ENCODE measurements at places on chromosomes 5 and 9.

DNA sequence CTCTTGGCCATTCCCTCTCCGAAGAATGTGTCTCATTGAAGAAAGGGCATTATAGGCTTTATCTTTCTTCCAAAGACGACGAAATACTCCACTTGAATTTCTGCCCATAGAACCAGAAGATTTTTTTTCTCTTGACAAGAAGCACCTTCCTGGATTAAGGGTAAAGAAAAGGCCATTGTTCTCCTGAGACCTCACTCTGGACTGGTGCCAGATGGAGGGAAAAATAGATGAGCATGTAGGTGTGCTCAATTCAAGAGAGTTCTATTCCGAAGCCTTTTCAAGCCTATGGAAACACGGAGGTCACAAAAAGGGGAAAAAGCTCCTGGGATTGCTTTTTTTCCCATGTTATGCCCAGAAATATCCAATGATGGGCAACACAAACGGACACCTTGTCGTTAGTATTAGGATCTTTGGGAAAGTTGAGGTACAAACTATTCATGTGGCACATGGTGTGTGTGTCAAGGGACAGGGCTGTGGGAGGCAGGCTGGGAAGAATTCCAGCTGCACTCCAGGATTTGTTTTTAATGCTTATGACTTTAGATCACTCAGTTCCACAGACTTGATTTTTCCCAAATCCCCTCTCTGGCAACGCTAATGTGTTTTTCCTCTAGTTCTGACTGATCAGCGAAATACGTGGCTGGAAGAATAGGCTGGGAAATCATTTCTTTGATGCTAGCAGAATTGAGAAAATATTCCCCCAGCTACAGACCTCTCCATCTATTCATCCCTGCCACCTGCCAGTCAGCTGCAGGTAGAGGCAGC lies 89.9 kb downstream of the SIL1 start:
- no peak for ATAC-seq

GRCh38 chr9:132324425-132324824 lies 30.4 kb downstream of the SETX start:
- ATAC-seq = no peak

DNA sequence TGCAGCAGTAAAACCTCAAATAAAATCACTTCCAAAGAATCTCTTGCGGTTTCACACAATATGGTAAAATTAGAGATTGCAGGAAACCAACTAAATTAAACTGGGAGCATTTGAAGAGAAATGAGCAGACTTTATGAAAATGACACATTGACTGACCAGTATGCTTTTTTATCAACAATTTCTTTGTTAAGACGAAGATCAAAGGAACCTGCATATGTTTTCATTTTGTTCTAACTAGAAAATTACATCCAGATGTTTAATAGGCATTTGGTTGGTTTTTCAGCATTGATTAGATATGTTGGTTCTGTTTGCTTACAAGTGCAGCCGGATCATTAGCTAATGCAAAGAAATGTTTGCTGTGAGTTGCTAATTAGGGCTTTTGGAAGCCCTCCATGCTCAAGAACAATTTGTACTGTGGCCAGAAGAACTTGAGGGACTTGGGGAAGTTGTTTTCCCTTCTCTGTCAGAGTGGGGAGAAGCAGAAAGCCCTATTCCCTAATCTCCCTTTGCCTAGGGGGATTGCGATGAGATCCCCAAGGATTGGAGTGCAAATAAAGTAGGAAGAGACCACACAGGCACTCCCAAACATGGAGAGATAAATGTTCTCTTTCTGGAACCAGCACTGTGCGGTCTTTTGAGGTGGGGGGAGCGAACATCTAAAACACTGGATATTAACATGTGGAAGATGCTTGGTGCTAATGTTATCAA lies 4.5 kb upstream of the TLE1 start:
- no peak for ATAC-seq

GRCh38 chr9:21015129-21015815 lies 16.2 kb downstream of the HACD4 start:
- ATAC-seq = no peak

- no peak for ATAC-seq
Measured at GRCh38 chr5:139394123-139394653, 716 bp downstream of the PROB1 start.

- no peak for ATAC-seq
Measured at GRCh38 chr5:148259288-148259687, 9.3 kb upstream of the SPINK13 start.

DNA sequence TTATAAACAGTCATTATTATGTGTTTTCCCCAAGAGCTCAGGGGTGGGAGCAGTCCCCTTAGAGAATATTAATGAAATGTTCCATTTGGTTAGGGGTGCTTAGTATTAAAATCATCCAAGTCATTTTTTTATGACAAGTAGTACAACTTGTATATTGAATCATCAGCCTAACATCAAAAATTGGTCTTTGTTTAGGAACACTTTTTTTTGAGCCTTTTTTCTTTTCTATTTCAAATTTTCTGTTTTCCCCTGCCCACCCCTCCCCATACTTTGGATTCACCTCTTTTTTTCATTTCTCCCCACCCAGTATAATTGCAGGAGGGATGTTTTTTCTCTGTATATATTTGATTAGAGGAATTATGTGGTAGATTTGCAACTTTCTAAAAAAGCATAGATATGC lies 25.8 kb downstream of the RBM27 start:
- ATAC-seq = no peak

- no peak for ATAC-seq
Measured at GRCh38 chr9:14366076-14366475, 52.1 kb upstream of the NFIB start.

DNA sequence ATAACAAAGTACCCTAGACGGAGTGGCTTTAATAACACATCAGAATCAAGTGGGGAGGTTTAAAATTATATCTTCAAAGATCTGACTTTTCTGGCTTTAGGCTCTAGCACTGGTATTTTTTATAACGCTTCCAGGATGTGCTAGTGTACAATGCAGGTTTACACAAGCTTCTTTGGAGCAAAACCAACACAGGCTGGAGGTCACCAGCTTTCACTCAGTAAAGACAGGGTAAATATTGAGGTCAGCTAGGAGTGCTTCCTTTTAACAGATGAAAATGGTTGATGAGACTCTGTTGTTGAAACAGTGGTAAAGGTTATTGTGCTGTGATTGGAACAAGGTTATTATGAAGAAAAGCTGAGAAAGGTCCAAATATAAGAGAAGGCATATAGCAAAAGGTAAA lies 414.2 kb downstream of the TAF11L14 start:
- no peak for ATAC-seq

DNA sequence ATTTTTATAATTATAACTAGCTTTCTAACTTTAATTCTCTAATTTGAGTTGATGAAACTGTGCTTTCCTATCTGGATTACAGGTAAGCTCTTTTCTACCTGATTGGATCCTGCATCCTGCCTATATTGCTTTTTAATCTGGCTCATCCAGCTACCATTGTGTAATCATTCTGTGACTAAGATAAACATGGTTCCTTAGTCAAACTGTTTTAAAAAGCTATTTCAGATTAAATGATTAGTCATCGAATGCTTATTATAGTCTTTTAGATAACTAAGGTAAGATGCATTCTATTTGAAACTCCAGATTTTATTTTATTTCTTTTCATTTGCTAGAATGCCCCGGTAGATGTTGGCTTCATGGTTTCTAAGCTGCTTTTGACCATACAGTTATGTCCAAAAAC lies 50.7 kb downstream of the ICE1 start:
- ATAC-seq = no peak

GRCh38 chr5:132446621-132447020 lies 44.0 kb downstream of the IRF1 start:
- no peak for ATAC-seq

DNA sequence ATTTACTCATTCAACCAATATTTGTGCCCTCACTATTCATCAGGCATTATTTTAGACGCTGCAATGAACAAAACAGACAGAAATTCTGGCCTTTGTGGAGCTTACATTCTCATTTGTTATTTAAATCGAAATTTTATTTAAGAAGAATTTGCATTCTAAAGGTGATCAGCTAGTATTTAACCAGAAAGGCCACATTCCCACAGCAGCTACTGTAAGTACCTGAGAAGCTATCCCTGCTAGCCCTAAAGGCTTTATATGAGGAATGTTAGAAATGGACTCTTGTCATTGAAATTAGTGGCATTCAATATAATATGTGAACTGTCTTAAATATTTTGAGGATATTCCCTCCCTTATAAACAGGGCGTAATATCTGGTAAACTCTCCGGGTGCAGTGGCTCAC lies 35.0 kb upstream of the GOLM1 start:
- no peak for ATAC-seq

- ATAC-seq = no peak
Measured at GRCh38 chr5:173075137-173075843, 19.1 kb downstream of the CREBRF start.

DNA sequence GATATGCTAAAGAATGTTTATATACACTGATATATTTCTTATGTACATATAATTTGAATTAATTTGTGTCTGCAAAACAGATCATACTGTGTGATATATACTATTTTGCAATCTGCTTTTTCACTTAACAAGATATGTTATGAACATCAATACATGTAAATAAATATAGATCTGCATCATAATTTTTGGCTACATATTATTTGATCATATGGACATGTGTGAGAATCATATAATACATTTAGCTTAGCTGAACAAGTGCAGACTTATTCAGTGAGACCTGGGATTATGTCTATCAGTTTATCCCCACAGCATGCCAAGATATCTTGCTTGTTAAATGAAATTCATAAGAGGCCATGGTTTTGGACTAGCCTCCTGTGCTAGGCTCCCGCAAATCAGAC lies 474.3 kb downstream of the ARHGEF28 start:
- no peak for ATAC-seq

DNA sequence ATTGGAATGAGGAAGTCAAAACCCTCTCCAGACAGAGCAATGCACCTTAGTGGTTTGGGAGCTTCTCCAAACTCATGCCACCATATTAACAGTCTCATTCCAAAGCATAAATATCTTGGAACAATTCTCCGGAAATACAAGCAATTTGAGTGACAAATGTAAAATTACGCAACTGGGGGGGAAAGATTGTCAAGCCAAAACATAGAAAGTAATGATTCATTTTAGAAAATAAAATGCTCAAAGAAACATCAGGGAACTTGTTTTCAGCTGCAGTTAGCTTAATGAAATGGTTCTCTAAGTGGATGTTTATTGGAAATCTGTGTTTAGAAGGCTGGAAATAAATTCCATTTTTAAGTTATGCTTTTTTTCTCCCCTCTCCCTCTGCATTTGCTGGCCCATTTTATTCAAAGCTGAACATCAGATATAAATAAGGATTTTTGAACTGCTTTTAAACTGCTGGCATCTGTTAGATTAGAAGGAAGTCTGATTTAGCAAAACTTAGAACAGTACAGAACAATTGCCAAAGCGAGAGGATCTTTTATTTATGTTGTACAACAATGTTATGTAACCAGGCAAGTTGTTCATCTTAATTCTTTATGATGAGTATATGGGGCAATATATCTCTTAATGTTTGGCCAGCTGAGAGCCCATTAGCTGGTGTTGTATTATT lies 551.9 kb downstream of the PRELID2 start:
- ATAC-seq = no peak

DNA sequence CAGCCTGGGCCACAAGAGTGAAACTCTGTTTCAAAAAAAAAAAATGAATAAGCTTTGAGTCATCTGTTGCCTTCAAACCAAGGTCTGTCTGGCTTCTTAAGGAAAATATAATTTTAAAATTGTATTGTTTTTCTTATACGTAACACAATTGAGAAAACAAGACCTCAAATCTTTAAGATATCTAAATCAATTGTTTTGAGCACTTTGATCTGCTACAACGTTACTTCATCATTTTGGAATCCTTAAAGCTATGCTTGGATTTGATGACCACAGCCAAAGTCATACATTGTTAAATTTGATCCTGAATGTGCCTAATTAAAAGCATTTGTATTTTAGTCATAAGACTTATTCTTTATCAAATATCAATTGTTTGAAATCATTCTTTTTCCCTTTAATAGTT lies 37.7 kb upstream of the VCAN start:
- ATAC-seq = no peak

- no peak for ATAC-seq
Measured at GRCh38 chr5:88404405-88404804, 135.8 kb upstream of the TMEM161B start.

DNA sequence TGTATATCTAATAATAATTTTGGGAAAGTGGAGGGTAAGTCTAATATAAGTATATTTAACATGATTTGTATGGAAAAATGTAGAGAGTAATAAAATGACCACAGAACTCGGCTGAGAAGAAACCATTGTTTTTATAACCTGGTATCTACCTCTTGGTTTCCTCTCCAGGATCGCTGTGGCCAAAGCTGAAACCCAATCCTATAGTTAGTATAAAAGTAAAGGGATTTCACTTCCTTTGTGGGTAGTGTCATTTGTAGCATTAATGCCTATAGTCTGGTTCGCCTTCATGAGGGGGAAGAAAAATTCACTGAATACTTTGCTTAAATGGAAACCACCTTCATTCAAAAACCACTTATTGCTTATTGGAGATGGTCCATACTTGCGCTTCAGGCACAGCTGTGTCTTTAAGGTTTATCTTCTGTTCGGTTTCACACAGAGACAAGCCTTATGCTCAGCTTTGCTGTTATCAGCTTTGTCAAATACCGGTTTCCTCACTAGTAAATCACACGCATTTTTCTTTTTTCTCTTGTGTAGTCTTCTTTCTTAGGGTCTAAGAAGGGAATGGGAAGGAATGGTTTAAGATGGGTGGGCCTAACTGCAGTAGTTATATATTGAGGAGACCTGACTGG lies 12.1 kb downstream of the PIK3R1 start:
- ATAC-seq = no peak

DNA sequence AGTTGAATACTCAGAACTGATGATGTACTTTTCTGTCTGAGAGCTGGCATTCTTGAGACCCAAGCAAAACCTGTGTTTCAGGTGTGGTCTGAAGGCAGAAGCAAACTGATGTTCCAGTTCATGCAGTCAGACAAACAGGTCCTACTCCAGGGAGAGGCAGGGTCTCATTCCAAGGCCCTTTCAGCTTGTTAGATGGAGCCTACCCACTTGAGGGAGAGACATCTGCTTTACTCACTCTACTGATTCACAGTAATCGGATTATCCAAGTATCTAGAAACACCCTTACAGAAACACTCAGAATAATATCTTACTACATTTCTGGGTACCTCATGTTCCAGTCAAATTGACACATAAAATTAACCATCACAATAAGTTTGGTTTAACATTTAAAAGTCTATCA lies 207.8 kb downstream of the KDM4C start:
- ATAC-seq = no peak

- no peak for ATAC-seq
Measured at GRCh38 chr9:138028596-138028995, 151.0 kb downstream of the CACNA1B start.

DNA sequence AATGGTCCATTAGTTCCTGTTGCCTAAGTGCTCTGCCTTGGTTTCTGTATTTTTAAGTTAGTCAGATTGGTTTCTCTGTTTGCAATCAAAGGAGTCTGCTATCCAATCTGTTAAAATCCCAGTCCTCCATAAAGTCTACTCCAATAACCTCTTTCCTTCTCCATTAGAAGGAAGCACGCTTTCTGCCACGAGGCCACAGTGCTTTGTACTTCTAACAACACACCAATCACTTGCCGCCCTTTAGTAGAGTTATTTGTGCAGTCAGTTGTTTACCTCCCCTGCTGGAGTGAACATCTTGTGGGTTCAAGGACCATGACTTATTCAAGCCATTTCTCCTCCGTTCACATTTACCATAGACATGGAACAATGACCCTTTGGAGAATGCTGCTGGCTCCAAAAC lies 69.0 kb downstream of the GLRA1 start:
- ATAC-seq = no peak

Measured in stimulated activated memory B cell treated with anti-CD40 and anti-IgM and Interleukin-4, amounts not matched to agents 10 μg/mL and 1 μg/mL and 100 μg/mL, for 72 hours (primary cell).